ENCODE measurements at places on chromosomes 4 and X.

DNA sequence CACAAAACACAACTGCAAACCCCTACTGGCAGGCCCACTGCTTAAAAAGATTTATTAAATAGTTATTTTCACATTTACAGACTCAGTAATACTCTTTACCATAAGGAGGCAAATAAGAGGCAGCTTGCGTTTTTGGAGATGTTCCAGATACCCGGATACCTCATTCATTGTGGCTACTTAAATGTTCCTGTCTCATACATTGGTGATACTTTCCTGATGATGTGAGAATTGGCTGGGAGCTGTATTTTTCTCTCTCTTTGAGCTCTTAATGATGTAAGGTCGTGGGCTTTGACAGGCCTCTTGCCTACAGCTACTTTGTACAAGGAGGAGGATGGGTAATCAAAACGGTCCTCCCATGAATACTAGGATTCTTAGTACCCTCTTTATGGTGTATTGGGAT, 101.5 kb downstream of the AKAP4 start:
- no peak for DNase-seq

GRCh38 chrX:71543316-71543715, 10.4 kb downstream of the OGT start:
- DNase-seq: no peak

DNA sequence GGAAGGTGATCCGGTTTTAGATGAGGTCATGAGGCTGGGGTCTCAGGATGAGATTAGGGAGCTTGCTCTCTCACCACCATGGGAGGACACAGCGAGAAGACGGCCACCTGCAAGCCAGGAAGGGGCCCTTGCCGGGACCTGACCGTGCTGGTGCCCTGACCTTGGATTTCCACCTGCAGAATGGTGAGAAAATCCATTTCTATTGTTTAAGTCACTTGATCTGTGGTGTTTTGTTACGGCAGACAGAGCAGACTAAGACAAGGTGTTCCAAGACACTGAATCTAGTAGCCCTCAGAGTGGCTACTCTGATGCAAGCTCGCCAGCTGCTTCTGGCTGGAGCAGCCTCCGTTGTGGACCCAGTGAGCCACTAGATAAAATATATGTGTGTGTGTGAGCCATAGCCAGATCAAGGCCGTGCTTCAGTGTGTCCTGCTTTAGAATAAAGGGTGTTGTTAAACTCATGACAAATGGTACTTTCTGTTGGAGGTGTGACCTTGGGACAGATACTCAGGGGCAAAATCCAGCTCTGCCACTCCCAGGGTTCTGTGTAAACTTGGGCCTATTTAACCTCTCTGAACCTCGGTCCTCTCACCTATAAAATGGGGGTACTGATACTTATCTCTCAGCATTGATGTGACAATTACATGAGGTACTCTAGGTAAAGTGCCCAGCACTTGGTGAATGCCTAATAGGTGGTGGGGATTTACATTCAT, 67.9 kb upstream of the STX18 start:
- DNase-seq: no peak

GRCh38 chrX:96861218-96861617, 22.5 kb upstream of the RPA4 start:
- DNase-seq: no peak

GRCh38 chrX:21373637-21374162, 518 bp upstream of the CNKSR2 start:
- DNase-seq: no peak

DNA sequence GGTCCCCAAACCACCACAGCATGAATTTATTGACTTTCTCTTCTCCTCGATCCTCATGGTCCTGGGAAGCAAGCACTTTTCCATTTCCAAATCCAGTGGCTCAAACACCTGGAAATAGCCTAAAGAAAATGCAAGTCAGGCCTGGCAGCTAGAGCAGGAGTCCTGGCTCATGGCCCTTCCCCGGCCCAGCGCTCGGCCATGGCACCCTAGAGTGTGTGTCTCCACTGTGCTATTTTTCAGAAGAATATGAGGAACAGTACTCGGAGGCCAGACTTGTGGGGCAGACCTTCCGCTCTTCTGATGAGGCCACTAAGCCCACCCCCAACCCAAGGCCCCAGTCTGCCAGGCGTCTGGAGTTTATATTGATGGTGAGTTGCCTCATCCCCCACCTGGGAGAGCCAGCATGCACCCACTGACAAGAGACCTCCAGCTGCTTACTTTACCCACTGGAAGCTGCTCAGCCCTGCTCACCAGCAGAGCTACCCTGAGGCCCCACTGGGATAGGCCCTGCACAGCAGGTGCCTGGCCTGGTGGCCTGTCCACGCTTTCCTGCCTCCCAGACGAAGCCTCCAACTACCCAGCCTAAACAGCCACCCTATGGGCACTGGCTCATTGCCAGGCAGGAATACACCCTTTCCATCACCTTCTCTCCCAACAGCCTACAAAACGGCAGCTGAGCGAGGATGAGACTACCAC, 2.3 kb upstream of the RTL5 start:
- no peak for DNase-seq

DNA sequence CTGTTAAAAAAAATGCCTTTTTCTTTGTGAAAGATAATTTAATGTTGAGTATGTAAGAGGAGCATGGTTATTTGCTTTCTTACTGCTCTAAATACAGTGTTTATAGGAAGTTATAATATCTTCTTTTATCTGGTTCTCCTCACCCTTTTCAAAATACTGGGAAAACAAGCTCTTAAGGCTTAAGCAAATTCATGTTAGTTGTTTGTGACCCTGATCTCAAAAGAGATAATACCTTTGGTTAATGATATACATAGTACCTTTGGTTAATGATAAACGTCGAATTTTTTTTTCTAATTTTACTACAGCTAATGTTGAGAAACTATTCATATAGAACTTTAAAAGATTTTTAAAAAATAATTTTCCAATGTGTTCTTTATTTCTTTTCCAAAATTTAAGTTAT, 180.1 kb downstream of the RAPGEF2 start:
- no peak for DNase-seq

GRCh38 chr4:88865466-88865865, 167.8 kb upstream of the NAP1L5 start:
- DNase-seq: no peak

DNA sequence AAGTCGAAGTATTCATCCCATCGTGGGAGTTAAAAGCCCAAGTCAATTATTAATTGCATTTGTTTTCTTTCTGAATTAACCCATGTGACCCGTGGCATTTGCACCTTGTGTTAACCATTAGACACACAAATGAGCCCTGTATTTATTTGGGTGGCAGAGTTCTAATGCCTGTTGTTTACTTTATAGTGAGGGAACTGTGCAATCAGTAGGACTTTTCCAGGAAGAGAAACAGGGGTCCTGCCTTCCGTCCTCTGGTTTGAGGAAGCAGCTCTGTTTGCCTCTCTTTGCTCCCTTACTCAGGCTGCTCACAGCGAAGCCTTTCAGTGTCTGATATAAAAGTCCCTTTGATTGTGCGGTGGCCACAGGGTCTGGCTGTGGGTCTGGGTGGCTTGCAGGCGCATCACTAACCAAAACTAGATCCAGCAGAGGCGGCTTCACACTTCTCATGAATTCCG, 263.6 kb downstream of the PTTG2 start:
- no peak for DNase-seq

DNA sequence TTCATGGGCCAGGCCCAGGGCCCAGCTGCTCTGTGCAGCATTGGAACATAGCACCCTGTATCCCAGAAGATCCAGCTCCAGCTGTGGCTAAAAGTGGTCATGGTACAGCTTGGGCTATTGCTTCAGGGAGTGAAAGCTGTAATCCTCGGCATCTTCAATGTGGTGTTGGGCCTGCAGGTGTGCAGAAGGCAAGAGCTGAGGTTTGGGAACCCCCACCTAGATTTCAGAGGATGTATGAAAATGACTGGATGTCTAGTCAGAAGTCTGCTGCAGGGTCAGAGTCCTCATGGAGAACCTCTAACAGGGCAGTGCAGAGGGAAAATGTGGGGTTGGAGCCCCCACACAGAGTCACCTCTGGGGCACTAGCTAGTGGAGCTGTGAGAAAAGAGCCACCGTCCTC, 341.7 kb downstream of the PPP3CA start:
- DNase-seq: no peak

DNA sequence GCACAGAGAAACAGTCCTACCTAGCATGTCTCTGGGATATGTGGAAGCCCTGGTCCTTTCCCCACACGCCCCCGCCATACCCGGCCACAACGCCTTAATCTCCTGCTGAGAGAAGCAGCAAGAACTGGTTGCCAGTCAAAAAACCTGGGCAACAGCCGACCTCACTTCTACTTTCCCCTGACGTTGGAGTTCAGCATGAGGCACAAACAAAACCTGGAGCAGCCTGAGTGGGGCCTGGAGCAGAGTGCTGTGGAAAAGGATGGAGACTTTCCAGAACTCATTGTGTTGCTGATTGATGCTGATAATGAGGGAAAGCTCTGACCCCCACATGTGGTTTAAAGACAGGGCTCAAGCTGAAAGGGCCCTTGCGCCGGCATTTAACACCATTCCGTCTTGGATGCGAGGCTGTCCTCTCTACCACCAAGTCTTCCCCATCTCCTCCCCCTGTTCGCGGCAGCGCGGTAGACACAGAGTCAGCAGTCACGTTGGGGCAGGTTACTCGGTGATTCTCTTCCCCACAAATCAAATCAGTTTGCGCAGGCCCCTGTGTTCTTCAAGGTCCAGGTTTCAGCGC, 666 bp downstream of the CCDC158 start:
- no peak for DNase-seq

DNA sequence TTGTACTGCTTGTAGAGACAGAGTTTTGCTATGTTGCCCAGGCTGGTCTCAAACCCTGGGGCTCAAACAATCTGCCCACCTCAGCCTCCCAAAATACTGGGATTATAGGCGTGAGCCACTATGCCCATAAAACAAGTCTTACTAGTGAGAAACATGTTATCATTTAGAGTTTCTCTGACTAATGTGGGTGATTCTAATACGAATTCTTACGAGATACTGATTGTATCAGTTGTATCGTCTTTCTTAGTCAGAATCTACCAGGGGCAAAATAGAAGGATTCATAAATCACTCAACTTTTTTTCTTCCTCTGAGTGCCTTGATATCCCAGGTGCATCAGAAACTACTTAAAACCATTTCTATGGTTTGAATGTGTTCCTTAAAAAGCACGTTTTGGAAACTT, 14.4 kb upstream of the NMU start:
- no peak for DNase-seq
